Hippocampal formation (tissue), 2 donors: ENCODE measurements at places on chromosomes 13 and 19.

- DNase-seq = no peak
Observed at GRCh38 chr13:112846411-112847115, 122.5 kb upstream of the MCF2L start.

DNA sequence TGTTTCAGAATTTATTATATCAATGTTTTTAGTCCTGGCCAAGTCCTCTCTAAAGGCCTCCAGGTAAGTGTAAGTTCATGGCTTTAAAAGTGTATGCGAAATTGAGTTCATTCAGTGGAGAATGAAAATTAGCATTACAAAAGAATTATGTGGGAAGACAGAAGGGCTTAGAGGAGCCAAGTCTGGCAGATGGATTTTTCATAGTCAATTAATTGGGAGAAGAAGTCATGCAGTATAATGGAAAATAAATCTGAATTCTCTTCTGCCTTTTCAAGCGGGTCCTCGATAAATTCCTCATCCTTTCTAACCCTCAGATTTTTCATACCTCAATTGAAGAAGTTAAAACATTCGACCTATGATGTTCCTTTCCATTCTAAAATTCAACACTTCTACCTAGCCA, 394.2 kb downstream of the ITGBL1 start:
- no peak for DNase-seq

DNA sequence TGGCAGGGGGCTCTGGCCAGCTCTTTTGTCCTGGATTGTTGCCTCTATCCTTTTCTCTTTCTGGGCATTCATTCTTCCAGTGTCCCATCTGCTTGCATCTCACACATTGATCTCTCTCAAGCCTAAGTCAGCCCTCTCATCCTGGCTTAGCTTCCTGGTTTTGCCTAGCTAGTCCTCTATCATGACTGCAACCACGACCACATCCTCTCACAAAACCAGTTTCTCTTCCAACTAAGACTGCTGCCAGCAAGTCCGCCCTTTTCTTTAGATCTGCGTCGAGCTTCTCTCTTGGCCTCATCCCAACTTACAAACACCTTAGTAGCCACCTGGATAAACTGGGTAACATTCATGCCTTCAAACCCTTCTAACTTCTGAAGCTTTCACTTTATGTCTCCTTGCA, 212.2 kb upstream of the HTR2A start:
- no peak for DNase-seq

DNA sequence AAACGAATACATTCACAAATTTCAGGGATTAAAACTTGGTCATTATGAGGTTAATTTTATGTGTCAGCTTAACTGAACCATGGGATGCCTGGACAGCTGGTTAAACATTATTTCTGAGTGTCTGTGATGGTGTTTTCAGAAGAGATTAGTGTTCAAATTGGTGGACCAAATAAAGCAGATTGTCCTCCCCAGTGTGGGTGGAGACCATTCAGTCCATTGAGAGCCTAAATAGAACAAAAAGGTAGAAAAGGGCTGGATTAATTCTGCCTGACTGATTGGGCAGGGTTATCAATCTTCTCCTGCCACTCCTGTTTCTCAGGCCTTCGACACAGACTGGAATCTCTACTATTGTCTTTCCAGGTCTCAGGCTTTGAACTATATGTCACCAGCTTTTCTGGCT, 203.8 kb upstream of the SLITRK6 start:
- DNase-seq = no peak

DNA sequence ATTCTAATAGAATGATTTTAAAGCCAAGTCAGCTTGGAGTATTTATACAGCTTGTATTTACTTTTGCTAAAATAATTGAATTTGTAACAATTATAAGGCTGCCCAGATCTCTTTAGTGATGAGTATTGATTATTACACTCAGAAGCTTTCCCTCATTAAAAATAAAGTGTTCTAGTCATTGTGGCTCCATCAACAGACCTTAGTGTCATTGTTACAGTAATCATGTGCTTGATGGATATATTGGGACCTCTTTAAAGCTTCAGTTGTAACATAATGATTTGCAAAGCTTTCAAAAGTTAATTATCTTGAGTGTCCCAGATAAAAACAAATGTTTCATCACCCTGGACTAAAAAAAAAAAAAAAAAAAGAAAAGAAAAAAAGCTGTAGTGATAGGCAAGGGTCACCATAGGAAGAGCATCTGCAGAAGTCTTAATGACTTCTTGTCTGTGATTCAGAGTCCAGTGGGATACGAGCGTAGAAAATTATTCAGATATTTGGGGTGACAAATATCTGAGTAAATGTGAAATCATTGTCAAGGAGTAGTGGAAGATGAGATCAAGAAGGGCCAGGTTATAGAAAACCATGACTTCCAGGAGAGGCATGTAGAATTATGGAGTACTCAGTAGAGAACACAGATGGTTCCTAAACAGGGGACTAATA, 369.6 kb downstream of the DCT start:
- DNase-seq = no peak

DNA sequence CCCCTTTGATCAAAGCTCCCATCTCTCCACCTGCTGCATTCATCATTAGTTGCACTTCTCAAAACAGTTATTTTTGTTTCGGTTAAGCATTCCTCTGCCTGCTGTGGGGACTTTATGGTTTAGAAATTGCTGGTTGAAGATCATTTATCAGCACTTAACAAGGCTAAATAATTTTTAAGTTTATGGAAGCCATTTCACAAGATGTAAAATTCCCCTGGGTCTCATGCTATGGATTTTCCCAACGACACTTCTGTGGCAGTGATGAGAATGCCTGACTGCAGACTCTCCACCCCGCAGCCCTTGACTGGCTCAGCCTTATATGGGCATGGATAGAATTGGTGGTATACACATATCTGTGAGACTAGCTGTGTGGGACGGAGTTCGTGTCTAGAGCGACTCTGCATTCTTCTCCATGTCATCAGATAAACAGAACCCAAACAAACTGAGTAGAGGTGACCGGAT, 52.8 kb downstream of the COL4A2 start:
- no peak for DNase-seq

- DNase-seq = no peak
Observed at GRCh38 chr19:18782559-18783225, 8.4 kb downstream of the COMP start.

DNA sequence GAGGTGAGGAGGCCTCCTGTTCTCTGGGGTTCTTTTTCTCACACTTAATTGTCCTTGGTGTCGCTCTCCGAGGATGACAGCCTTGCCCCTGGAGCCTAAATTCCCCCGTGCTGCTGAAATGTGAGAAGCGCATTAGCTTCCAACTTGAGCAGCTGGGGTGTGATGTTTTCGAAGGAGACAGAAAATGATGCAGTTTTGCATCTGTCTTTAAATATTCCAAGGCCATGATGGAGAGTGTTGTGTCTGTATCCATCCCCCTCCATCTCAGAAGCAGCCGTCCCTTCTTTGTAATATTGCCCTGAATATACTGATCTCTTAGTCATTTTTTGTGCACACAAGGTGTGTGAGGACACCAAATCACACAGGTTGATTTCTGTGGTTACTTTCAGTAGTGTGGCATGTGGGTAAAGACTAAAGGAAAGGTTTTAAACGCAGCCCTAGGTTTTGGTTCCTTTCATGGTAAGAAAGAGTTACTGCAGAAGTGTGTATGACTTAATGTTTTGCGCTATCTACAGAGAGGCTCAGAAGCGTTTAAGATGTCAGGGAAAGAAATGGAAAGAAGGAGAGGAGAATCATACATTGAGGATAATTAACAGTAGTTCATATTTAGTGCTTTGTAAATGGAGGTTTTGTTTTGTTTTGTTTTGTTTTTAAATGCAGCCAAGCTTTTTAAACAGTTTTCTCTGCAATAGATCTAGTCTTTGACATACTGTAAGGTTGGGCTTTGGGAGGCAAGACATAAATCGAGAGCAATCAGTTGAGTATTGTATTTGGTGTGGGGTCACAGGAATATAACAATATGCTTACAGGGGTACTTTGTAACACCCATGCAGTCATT, 1.6 kb downstream of the NBEA start:
- DNase-seq = no peak

- DNase-seq = no peak
Observed at GRCh38 chr13:111958612-111959395, 108.1 kb upstream of the SOX1 start.

GRCh38 chr13:47816831-47817230, 184.2 kb downstream of the SUCLA2 start:
- no peak for DNase-seq

DNA sequence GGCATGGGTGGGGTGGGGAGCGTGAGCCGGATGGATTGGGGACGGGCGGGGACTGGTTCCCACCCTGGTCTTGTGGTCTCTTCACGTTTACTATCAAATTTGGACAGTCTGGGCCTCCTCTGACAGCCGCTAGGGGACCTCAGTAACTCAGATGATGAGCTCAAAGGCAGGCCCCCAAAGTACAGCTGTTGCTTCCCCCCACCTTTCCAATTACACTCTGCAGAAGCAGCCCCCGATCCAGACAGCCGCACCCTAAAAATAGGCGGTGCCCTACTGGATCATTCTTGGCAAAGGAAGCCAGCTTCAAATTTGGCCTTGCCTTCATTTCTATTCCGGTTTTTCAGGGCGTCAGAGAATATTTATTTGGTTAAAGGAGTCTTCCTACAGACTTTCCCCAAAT, 1.9 kb upstream of the FOXO1 start:
- no peak for DNase-seq

DNA sequence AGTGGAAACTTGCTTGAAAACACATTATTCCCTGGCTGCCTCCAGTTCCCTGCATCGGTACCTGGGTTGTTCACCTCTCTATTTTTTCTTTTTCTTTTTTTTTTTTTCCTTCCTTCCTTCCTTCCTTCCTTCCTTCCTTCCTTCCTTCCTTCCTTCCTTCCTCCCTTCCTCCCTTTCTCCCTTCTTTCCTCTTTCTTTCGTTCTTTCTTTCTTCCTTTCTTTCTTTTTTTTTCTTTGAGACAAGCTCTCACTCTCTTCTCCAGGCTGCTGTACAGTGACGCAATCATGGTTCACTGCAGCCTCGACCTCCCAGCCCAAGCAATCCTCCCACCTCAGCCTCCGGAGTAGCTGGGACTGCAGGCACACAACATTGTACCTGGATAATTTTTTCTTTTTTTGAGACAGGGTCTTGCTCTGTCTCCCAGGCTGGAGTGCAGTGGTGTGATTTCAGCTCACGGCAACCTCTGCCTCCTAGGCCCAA, 3.4 kb upstream of the RASAL3 start:
- no peak for DNase-seq

GRCh38 chr13:105679838-105680237, 855.6 kb downstream of the EFNB2 start:
- DNase-seq = no peak
